ENCODE measurements at places on chromosomes 7 and 10. TPM values are rescaled to one million over a fixed set of nuclear protein-coding genes. Genes with fewer than 3 reads are reported as not detected.

ZNF503 gene
- 1.6 TPM for total RNA-seq

ZNF25 gene
- 66.0 TPM for total RNA-seq

GRCh38 chr7:94761451-94761850 lies 105.5 kb upstream of the SGCE start:
- no peak for DNase-seq

COPS6 gene
- total RNA-seq = 40.4 TPM

DNAH11 gene
- total RNA-seq = 0.82 TPM

GPR26 gene
- total RNA-seq = 5.3 TPM

DNA sequence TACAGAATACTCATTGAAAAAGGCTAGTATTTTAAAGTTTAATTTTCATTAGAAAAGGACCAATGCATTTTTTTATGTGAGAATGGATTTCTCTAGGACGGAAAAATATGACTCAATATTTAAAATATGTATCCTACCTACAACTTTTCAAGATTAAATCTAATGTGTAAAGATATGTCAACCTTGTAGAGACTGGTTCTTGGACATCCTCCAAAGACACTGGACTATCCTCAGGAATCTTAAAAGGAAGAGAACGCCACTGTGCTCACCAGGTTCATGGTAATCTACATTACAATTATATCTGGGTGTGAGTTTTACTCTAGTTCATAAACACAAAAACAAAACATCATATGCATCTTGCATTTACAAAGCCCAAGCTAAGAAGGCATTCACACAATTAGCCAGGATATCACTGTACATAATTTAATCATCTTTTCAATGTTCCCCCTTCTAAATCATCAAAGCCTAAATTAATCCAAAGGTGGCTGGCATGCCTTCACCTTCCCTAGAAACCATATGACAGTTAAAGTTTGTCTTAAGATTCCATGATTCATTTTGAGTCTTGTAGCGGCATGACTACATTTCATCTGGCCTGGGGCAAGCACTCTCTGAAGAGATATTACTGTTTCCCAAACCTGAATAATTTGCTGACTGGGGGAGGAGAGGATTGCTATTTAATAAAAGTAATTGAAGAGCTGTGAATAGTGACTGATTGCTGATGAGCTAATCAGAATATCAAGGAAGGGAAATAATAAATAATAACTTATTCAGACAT lies 12.0 kb downstream of the SGCE start:
- no peak for DNase-seq

DNA sequence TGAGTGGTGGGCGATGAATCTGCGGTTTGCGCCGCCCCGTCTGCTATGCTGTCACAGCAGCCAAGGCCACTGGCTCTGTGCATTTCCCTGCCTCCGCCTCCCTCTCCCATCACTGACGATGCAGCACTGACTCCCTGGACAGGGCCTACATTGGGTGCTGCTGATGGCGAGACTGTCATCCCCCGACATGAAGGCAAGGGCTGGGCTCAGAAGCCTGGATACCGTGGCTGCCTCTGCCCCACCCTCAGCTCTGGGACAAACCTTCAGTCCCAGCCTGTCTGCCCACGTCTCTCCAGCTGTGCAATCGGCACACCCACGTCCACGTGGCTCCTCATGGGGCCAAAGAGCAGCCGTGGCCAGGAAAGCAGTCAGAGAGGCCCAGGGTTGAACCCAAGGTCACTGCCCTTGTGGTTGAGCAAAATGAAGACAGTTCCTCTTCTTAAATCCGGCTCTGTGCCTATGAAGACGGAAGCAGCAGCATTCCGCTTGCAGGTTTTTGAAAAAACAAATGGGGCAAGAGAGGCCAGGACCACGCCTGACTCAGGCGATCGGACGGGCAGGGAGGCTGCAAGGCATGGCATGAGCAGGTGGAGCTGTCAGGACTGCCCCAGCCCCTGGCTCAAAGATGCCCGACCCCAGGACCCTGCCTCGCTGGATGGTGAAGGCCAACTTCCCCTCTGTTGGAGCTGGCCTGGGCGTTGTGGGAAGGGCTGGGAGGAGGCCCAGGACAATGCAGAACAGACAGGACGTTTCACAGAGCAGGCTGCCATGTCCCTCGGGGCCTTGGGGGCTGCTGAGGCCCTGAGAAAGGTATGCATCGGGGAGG lies 517.5 kb downstream of the DNAJB6 start:
- no peak for DNase-seq

- no peak for DNase-seq
Measured at GRCh38 chr10:88466786-88467185, 116.3 kb downstream of the RNLS start.

- no peak for DNase-seq
Measured at GRCh38 chr10:118664321-118664720, 68.9 kb upstream of the PRLHR start.

GRCh38 chr10:42594246-42594650 lies 44.1 kb downstream of the ZNF33B start:
- no peak for DNase-seq

- no peak for DNase-seq
Measured at GRCh38 chr10:11441151-11441535, 170.3 kb downstream of the USP6NL start.

- no peak for DNase-seq
Measured at GRCh38 chr7:122140918-122141317, 3.1 kb downstream of the AASS start.

Measured in frontal cortex (tissue), 4 donors.